ENCODE measurements at places on chromosomes 13 and 19. TPM values are rescaled to one million over a fixed set of nuclear protein-coding genes. Genes with fewer than 3 reads are reported as not detected.

Gene HIF3A
- total RNA-seq = 11.4 TPM

DNA sequence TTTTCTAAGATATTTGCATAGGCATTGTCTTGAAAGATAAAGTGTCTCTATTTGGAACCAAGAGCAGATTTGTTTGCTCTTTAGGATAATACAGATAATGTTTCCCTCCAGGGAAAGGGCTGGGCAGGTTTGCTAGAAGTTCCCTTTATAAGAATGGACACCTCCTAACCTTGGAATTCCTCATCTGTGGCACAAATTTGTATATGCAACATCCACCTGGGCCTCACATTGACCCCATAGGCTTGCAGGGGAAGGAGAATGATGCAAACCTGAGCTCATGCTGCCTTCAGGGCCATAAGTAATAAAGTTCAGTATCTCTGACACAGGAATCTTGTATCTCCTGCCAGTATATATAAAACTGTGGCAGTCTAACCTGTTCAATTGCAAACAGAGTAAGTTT is 508.4 kb upstream of the MIR17HG start:
- no peaks in the 10 kb centered on the region for H3K36me3 ChIP-seq
- H3K4me1 ChIP-seq = no peaks in the 10 kb centered on the region
- no peak overlapping the region for H3K27ac ChIP-seq
- DNase-seq = no peak
- H3K27me3 ChIP-seq = no peaks in the 10 kb centered on the region

DNA sequence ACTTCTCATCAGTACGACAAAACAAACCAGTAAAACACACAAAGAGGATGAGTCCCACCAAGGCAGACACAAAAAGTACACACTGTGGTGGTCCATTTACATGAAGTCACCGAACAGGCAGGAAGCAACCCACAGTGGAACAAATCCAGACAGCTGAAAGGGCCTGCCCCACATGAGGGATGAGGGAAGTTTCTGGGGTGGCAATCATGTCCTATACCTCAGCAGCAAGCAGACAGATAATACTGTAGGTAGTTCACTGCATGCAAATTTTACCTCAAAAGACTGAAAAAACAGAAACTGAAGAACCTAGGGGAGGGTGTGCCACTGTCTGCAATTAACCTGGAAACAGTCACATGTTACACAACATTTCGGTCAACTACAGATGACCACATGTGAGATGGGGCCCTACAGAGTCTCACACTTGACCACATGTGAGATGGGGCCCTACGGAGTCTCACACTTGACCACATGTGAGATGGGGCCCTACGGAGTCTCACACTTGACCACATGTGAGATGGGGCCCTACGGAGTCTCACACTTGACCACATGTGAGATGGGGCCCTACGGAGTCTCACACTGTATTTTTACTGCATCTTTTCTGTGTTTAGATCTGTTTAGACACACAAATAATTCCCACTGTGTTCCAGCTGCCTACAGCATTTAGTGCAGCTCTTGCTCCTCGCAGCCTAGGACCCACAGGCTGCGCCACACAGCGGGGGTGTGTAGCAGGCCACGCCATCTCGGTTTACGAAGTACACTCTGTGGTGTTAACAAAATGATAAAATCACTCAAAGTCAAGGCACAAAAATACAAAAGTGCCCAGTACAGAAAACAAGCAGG is 22.2 kb downstream of the PCID2 start:
- no peak for DNase-seq
- no peak overlapping the region for H3K4me3 ChIP-seq
- H3K4me1 ChIP-seq = peaks cover 13% of the 10 kb centered on the region
- H3K27ac ChIP-seq = peak overlapping the region; percentile 90
- peaks cover 53% of the 10 kb centered on the region for H3K36me3 ChIP-seq
- no peaks in the 10 kb centered on the region for H3K27me3 ChIP-seq

Gene LGALS4
- total RNA-seq = not detected

Gene HCST
- total RNA-seq = 4.8 TPM

GRCh38 chr19:6343462-6343861 is 10.1 kb upstream of the ACER1 start:
- no peak for DNase-seq
- H3K4me3 ChIP-seq = no peak overlapping the region
- no peak overlapping the region for H3K27ac ChIP-seq
- no peaks in the 10 kb centered on the region for H3K27me3 ChIP-seq
- H3K4me1 ChIP-seq = no peaks in the 10 kb centered on the region

Gene ZNF146
- 41.0 TPM for total RNA-seq

- no peaks in the 10 kb centered on the region for H3K4me1 ChIP-seq
- no peak for DNase-seq
- H3K36me3 ChIP-seq = no peaks in the 10 kb centered on the region
- H3K4me3 ChIP-seq = no peak overlapping the region
Measured at GRCh38 chr19:33293255-33294057, 8.9 kb downstream of the CEBPA start.

DNA sequence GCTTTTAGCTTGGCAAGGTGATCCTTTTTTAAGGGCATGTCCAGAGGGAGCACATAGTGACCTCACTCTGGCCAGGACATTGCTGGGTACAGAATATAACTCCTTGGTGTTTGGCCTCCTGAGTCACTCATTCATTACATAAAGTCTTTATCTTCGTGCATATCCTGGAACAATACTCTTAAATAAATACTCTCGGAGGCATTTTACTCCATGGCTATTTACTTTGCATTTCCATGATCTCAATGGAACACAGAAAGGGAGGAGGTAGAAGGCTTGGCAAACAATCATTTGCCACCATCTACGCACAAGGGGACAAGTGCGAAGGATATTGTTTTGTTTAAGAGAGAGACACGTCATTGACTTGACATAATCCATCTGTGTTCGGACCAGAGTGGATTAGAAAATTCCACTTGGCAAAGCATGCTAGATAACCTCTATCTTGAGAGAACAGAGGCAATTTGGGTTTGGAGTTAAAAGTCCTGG is 210.0 kb downstream of the IRS2 start:
- no peak overlapping the region for H3K4me3 ChIP-seq
- no peaks in the 10 kb centered on the region for H3K4me1 ChIP-seq
- H3K27me3 ChIP-seq = no peaks in the 10 kb centered on the region
- H3K36me3 ChIP-seq = no peaks in the 10 kb centered on the region

GRCh38 chr13:30697996-30698401 is 37.3 kb upstream of the ALOX5AP start:
- H3K4me3 ChIP-seq = no peak overlapping the region
- no peaks in the 10 kb centered on the region for H3K27me3 ChIP-seq
- no peak overlapping the region for H3K27ac ChIP-seq
- no peaks in the 10 kb centered on the region for H3K36me3 ChIP-seq

- DNase-seq = no peak
- H3K4me1 ChIP-seq = peaks cover 58% of the 10 kb centered on the region
- H3K27ac ChIP-seq = peak overlapping the region; percentile 83
- no peaks in the 10 kb centered on the region for H3K27me3 ChIP-seq
Measured at GRCh38 chr19:15252398-15253018, 20.3 kb upstream of the EPHX3 start.

DNA sequence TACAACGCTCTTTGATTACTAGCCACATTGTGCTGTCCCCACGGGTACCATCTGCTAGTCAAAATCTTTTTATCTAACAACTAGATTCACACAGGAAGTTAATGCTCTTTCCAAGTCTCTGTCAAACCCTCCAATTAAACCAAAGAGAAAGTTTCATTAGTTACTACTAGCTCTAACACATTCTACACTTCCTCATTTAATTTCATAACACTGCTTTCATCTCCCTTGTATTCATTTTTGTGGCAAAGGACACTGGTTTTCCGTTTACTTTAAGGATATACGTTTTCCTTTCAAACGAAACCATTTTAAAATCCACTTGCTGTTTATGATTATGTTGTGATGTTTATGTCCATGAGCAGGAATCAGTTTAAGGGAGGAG is 5.3 kb downstream of the DYRK1B start:
- no peak overlapping the region for H3K27ac ChIP-seq
- no peaks in the 10 kb centered on the region for H3K27me3 ChIP-seq
- DNase-seq = no peak
- H3K36me3 ChIP-seq = peaks cover 66% of the 10 kb centered on the region
- peaks cover 15% of the 10 kb centered on the region for H3K4me1 ChIP-seq
- H3K4me3 ChIP-seq = no peak overlapping the region

- H3K36me3 ChIP-seq = no peaks in the 10 kb centered on the region
- H3K4me3 ChIP-seq = no peak overlapping the region
- no peaks in the 10 kb centered on the region for H3K4me1 ChIP-seq
- H3K27ac ChIP-seq = no peak overlapping the region
Measured at GRCh38 chr13:36875431-36875830, 44.6 kb downstream of the SMAD9 start.

DNA sequence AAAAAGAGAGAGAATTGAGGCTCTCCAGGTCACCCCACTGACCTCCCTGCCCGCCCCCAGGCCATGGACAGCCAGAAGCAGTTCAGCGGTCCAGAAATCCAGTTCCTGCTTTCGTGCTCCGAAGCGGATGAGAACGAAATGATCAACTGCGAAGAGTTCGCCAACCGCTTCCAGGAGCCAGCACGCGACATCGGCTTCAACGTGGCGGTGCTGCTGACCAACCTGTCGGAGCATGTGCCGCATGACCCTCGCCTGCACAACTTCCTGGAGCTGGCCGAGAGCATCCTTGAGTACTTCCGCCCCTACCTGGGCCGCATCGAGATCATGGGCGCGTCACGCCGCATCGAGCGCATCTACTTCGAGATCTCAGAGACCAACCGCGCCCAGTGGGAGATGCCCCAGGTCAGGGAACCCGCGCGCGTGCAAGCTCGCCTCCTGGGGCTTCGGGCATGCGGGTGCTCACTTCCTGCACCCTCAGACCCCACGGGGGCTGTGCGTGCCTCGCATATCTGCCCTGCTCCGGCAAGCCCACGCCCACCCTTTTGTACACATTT is 56.6 kb downstream of the MAP4K1 start:
- no peak for DNase-seq
- no peaks in the 10 kb centered on the region for H3K4me1 ChIP-seq
- no peaks in the 10 kb centered on the region for H3K36me3 ChIP-seq
- no peak overlapping the region for H3K4me3 ChIP-seq
- H3K27ac ChIP-seq = no peak overlapping the region

Gene KLF2
- 18.2 TPM for total RNA-seq

DNA sequence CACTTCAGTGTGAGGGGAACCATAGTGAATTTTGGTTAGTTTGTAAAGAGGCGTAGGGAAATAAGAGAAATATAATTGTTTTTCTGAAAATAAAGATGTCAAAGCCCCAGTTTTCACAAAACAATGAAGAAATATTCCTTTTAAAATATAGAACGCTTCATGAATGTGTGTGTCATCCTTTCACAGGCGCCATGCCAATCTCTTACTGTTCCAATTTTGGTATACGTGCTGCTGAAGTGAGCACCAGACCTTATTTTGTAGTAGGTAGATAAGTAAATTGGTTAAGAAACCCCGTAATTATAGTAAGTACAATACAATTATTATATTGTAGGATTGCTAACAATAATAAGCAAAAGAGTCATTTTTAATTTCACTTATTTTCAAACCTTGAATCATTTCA is 43.3 kb downstream of the NAA16 start:
- H3K27me3 ChIP-seq = no peaks in the 10 kb centered on the region
- H3K36me3 ChIP-seq = peaks cover 9% of the 10 kb centered on the region
- H3K4me1 ChIP-seq = no peaks in the 10 kb centered on the region
- H3K4me3 ChIP-seq = no peak overlapping the region
- DNase-seq = no peak
- H3K27ac ChIP-seq = no peak overlapping the region

GRCh38 chr13:112456138-112457056 is 80.2 kb downstream of the SPACA7 start:
- DNase-seq = no peak
- no peak overlapping the region for H3K27ac ChIP-seq
- H3K4me3 ChIP-seq = no peak overlapping the region

- no peak overlapping the region for H3K27ac ChIP-seq
- DNase-seq = no peak
- H3K27me3 ChIP-seq = no peaks in the 10 kb centered on the region
- H3K4me3 ChIP-seq = no peak overlapping the region
- H3K36me3 ChIP-seq = no peaks in the 10 kb centered on the region
Measured at GRCh38 chr13:44389060-44389666, 15.5 kb downstream of the SERP2 start.

DNA sequence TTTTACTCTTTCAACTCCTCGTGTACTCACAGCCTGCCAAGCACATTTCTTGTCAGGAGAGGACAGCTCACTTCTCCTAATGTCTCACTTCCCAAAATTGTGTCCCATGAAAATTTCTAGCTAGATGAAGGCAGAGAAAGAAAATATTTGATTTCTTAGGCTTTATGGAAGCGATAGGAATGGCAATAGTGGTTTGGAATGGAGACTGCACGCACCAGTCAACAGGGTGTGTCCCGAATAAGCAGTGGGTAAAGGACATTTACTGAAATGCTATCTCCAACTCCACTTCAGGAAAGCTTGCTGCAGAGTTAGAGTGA is 321 bp upstream of the ZNF222 start:
- H3K4me1 ChIP-seq = peaks cover 5% of the 10 kb centered on the region
- H3K4me3 ChIP-seq = peak overlapping the region; percentile 61
- DNase-seq = no peak
- no peaks in the 10 kb centered on the region for H3K36me3 ChIP-seq

DNA sequence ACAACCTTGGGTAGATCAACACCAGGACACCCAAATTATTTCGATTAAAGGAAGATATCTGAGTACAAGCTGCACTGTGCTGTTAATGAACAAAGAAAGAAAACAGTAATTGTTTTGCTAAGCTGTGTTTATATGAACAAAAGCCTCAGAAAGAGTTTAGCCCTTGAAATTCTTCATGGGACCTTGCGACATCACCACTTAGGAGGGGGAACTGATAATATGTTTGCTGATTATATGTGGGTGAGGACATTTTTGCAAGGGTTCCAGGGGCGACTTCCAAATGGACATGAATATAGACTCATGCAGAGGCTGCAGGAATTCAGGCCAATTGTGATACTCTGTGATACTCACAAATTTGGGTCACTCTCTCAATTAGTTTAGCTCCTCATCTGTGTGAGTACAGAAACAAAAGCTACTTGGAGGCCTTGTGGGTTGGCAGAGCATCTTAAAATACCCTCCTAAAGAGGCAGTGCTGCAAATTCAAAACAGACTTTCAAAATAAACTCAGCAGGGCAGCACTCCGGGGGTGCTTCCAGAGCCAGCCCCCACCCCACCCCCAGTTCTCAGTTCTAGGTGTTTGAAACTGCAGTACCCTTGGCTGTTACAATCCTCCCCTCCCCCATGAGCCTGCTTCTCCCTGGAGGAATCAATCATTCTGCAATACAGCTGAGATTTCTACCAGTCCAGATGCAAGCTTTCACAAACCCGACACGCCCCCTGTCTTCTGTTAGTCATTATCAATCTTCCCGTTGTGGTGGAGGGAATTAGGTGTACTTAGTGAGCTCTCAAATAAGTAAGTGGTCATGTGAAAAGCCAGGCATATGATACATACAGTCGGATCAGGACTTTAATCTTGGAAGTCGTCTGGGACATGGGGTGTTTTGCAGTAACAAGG is 97.0 kb upstream of the MBNL2 start:
- DNase-seq = no peak
- no peaks in the 10 kb centered on the region for H3K36me3 ChIP-seq
- no peaks in the 10 kb centered on the region for H3K27me3 ChIP-seq

- no peaks in the 10 kb centered on the region for H3K36me3 ChIP-seq
- H3K4me1 ChIP-seq = no peaks in the 10 kb centered on the region
- DNase-seq = no peak
- H3K27me3 ChIP-seq = no peaks in the 10 kb centered on the region
Measured at GRCh38 chr13:95121516-95121915, 179.7 kb downstream of the ABCC4 start.

- no peak for DNase-seq
- H3K4me1 ChIP-seq = peaks cover 18% of the 10 kb centered on the region
- H3K4me3 ChIP-seq = no peak overlapping the region
Measured at GRCh38 chr13:50707628-50708027, 135.9 kb downstream of the DLEU7 start.

GRCh38 chr19:2243274-2244124 is 5.6 kb upstream of the AMH start:
- H3K4me3 ChIP-seq = no peak overlapping the region
- peaks cover 25% of the 10 kb centered on the region for H3K4me1 ChIP-seq
- H3K27me3 ChIP-seq = no peaks in the 10 kb centered on the region
- H3K27ac ChIP-seq = no peak overlapping the region

Gene CD79A
- 0.69 TPM for total RNA-seq

Gene NRTN
- 26.8 TPM for total RNA-seq

All from adrenal gland (tissue), 19 donors.